ENCODE measurements at places on chromosomes 5 and 9.

GRCh38 chr9:8188723-8189407, 389.3 kb upstream of the DMAC1 start:
- DNase-seq = no peak

DNA sequence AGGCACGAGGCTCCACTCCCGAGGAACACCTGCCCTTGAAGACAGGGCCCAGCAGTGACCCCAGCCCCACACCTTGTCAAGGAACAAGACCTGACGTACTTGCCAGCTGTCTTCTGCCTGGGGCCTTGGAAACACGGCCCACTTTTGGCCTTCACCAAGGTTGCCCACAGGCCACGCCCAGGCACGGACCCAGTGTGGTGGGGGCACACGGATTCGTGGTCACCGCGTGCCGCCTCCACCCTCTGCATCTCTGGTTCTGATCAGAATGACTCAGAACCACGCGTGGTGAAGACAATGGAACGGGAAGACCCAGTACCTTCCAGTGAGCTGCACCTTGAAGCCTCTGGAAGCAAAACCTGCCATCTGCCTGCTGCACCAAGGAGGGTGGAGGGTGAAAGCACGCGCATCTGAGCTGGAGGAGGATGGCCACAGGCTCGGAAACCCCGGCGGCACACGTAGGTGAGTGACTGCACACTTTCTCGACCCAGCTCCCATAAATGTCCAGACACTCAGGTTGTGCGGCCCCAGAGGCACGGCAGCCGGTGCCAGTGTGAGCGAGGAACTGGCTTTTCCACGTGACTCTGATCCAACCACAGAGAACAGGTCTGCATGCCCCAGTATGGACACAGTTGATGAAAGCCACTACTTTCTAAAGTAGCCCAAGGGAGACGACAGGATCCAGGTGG, 36.5 kb downstream of the LPCAT1 start:
- no peak for DNase-seq

- no peak for DNase-seq
These were observed 23.7 kb downstream of the NR5A1 start for GRCh38 chr9:124483481-124483880.

DNA sequence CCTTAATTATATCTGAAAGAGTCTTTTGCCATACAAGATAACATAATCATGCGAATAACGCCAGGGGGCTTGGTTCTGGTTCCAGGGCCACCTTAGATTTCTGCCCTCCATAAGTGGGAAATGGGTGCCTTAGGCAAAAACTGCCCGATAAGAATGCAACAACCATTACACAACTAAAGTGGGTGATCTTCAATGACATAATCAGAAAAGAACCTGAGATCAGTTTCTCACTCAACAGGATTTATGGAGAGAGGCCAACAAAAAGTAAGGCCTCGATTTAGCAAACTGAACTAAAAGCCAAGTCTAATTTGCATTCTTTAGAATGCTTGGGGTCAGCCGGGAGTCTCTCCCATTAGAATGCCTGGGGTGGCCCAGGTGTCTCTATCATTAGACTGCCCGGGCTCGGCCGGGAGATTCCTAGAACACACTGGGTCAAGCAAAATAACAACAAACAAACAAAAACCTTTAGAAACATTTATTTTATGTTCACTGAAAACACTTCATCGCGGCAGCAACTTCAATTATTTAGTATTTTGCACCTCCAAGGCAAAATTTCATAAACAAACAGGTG, 194.8 kb downstream of the AUH start:
- DNase-seq = no peak

DNA sequence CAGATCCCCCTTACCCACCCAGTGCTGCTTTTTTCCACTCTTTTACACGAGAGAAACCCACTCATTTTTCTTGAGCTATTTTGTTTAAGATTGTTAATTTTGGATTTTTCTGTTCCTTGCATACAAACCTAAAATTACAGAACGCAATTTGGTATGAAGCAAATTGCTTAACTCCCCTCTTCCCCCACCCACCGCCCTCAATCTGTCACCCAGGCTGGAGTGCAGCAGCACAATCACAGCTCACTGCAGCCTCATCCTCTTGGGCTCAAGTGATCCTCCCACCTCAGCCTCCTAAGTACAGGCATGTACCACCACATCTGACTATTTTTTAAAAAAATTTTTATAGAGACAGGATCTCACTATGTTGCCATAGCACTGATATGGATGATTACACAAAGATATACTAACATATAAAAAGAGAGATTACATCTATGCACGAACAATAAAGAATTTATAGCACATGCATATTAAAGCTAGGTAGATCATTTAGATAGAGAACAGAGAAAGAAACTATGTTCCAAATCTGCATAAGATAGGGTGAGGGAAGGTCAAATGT, 203.6 kb downstream of the PIK3R1 start:
- DNase-seq = no peak

DNA sequence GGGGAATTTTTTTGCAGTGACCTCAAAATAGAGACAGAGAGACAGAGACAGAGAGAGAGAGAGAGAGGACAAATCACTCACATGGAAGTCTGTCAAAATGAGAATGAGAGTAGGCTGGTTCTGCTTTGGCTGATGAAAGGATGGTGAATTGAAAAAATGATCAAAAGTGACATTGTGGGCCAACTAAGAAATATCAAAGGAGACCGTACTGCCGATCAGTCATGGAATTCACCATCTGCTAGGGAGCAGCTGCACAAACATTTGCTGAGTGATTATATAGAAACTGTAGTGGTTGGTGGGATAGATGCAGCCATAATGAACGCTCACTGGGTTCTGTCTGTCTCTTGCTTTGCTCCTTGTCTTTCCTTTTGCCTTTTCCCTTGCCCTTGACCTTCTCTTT, 476.6 kb upstream of the SGCD start:
- no peak for DNase-seq

DNA sequence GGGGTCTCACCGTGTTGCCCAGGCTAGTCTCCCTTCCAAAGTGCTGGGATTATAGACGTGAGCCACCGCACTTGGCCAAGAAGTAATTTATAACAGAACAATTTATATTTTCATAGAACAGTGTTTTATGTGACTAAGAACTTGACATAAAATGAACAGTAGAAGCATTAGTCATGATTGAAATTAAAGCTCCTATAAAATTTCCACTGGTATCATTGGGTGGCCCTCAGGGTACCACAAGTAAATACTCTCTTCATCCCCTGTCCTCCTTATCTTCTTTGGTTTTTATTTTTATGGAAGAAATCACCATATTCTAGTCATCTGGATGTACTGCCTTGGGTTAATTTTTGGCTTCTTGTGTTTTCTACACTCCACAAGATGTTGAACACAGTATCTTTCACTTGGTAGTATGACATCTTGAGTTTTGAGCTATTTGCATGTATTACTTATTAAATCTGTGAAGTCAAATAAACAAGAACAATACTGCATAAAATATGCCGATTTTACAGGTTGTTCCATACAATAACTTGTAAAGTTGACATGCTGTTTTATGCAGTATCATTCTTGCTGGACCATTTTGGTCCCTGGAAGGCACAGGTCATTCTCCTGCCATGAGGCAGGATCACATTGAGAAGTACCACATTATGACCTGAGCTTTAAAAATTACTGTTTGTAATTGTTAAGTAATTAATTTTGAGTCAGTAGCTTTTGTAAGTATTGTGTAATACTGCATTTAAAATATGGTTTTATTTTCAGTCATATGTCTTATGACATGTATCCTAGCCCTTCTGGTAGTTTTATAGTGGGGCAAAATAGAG, 24.4 kb downstream of the LMNB1 start:
- no peak for DNase-seq

- no peak for DNase-seq
These were observed 5.8 kb downstream of the C5orf58 start for GRCh38 chr5:170238456-170239196.

- DNase-seq = peak; percentile 76
These were observed 1.5 kb downstream of the NDFIP1 start for GRCh38 chr5:142110046-142110531.

GRCh38 chr9:36985769-36986467, 48.1 kb downstream of the PAX5 start:
- peak; percentile 10 for DNase-seq

GRCh38 chr5:126864042-126864688, 87.2 kb downstream of the LMNB1 start:
- DNase-seq = no peak

DNA sequence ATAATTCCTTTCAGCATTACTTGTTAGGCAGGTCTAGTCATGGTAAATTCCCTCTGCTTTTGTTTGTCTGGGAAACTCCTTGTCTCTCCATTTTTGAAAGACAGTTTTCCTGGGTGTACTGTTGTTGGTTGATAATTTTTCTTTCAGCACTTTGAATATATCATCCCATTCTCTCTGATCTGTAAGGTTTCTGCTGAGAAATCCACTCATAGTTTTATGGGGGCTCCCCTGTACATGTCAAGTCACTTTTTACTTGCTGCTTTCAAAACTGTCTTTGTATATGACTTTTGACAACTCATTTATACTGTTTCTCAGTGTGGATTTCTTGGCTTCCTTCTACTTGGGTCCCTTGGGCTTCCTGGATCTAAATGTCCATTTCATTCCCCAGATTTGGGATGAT, 16.5 kb downstream of the MEIKIN start:
- no peak for DNase-seq

- no peak for DNase-seq
These were observed 136.1 kb downstream of the PDE4D start for GRCh38 chr5:59757442-59757841.

DNA sequence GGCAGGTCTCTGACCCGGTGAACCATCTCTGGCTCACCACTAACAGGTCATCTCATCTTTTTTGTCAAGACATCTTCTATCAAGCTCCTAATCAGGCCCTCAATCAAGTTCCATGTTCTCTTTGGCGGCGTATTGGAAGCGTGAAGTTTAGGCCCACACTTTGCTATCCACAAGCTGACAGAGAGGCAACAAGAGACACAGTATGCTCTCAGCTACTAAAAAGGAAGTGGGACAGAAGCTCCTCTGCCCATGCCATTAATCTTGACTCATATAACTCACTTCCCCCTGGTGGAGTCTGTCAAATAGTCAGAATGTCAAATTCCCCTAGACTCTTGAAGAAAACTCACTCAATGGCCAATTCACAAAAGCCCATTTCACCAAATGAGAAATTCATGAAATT, 77.6 kb upstream of the TMC1 start:
- DNase-seq = peak; percentile 46
